HFFc6 (cell line): ENCODE measurements at places on chromosomes 16 and 17.

DNA sequence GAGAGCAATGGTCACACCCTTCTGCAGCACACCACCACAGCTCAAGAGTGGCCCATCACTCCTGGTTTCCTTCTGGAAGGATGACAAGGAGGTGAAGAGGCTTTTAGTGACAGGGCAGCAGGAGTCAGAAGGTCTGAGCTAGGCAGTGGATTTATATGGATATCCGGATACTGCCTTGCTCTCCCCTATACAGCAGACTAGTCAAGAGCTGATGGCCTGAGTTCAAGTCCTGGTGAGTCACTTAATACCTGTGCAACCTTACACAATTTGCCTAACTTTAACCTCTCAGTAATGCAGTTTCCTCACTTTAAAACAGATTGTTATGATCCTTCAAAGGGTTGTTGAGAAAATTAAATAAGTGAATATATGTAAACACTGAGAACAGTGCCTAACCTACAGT is 22.9 kb downstream of the MYO18A start:
- DNase-seq, result no peak

DNA sequence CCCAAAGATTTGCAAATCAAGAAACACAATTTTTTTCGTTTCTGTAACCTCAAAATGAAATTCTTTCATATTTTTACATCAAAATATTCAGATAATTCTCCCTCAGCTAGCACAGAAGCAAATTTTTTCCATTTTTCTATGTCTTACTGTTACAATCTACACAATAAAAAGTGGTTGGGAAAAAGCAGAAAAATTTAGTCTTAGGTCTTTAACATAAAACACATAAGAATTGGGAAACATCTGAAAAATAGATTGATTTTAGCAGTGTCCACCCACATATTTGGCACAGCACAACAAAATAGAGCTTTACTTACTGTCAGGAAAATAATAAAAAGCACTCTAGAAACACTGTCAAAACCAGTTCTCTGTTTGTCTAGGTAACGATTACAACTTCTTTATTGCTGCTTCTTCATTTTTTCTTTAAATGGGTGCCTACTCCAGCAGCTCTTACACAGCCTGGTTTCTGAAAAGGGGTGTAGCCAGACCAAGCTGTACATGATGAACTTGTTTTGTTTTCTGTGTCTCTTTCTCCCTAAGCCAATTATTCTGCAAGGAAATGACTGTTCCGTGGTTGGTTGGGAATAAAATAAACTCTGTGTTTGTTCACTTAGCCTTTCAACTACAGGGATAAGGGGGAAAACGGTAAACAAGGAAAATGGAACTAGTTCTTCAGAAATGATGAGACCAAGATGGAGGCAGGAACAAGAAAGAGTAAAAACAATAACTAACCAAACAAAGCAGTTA is at the start of gene ABCA6:
ABCA6 (minus strand) TSS at position 465 of the 744 bp plus-strand sequence. CDS start 1,192 bp downstream, outside the sequence.
- DNase-seq, result no peak

DNA sequence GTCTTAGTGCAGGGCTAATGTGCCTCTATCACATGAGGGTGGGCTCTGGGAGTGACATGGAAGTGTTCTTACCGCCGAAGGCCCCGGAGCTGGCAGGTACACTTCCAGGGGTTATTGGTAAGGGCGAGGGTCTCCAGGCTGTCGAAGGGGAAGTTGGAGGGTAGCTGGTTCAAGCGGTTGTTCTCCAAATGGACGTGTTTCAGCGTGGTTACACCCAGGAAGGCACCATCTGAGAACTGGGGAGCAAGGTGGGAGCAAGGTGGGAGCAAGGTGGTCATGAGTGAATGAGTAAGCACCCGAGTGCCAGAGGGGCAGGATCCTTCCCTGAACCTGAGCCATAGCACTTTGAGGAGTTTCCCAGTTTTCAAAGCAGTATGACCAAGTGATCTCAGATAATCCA is 3.0 kb downstream of the CHAD start:
- DNase-seq, result no peak

DNA sequence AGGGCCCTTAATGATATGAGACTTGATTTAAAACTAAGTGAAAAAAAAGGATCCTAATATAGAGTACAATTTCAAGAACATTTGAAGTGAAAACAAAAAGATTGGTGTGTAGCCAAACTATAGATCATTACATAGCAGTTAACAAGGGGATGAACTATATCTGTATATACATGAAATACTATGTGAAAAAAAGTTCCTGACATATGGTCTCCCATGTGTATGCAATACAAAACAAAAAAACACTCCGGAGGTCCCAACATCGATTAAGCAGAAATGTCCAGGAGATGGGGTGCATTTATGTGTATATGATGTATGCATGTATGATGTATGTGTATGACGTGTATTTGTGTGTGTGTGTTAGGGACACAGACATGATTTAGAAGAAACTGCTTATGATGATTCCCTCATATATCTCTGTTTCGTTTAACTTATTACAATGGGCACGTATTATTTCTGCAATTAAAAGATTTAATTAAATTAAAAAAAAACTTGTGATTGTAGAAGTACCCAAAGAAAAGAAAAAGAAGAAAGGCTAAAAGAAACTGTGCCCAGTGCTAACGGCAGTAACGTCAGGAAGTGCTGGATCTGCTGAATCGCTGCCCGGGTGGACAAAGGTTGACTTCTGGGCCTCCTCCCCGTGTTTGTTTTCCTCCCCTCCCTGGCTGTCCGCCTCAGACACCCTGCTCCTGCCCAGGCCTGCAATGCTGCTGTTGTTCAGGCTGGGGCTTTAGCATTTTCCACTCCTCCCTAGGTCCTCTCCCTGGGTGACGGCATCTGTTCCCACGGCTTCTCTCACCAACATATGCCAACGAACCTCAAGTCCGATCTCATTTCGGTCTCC is 36.9 kb downstream of the TBX4 start:
- DNase-seq, result no peak
